ENCODE measurements at places on chromosomes 12 and 14.

DNA sequence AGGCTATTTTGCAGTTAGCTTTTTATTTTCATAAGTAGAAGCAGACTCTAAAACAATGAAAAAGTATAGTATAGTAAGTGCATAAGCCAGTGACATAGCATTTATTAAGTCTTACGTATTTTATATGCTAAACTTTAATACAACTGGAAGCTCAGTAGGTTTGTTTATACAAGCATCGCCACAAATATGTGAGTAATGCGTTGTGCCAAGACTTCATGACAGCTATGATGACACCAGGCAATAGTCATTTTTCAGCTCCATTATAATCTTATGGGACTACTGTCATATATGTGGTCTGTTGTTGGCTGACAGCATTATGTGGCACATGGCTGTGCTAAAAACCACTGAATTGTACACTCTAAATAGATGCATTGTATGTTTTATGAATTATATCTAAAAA is 40.3 kb downstream of the SLC38A2 start:
- DNase-seq, result no peak

DNA sequence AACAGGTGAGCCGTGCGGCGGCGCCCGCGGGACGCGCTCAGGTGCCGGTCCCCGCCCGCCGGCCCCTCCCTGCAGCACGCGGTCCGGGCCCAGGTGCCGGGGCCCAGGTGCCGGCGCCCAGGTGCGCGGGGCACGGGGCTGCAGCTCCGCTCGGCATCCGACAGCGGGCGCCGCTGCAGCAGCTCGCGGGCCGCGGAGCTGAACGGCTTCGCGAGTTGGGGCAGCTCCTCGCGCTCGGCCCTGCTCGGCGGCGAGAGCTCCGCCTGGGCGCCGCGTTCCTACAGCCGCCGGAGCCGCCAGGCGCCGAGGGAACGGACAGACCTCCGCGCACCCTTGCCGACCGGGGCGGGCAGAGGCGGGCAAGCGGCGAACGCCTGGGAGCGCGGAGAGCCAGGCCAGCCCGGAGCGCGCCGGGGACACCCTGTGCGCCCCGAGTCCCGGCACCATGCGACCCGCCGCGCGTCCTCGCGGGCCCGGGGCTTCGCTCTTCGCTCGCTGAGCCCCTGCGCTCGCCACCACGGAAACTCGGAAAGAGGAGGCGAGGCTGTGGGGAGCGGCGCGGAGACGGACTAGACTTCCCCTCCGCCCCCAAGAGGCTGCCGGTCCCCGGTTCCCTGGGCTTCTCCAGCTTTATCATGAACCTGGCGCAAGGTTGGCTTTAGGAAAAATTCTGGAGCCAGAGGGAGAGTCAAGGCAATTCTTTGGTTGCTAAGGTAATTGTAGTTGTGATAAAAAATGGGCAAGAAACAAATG is at the start of gene RGS6:
RGS6 (plus strand) TSS at position 201 of the 753 bp plus-strand sequence.
- no peak for DNase-seq

- DNase-seq, result no peak
Measured at GRCh38 chr12:64269161-64269560, 47.1 kb upstream of the KICS2 start.

GRCh38 chr14:105541218-105541875 is 15.0 kb downstream of the TMEM121 start:
- no peak for DNase-seq

DNA sequence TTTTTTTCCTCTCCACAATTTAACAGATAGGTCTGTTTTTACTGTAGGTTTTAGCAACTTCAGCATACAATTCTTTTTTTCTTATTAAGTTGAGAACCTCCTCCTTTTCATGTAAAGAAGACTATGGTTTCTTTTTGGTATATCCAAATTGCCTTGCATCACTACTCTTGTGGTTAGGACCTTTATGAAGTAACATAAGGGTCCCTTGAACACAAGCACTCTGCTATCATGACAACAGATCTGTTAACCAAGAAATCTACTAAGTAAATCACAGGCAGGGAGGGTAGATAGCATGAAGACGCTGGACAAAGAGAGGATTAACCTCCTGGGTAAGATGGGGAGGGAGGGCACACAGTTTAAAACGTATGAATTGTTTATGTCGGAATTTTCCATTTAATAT is 380.6 kb downstream of the CCDC91 start:
- DNase-seq, result no peak

DNA sequence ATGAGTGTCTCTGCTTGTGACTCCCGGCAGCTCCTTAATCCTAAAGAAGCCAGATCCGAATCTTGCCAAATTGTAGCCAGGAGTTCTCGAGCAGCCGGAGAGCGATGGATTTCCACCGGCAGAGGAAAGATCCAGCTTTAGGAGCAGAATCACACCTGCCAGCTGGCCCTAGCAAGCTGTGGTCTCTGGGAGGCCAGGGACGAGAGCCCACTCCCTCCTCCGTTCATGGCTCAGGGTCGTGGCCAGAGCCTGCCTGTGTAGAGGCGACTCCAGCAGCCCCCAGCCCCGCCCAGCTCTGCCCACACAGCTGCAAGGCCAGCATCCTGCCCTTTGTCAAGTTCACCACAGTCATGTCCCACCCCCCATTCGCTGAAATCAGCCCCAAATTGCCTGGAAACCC is 121.0 kb downstream of the SCARB1 start:
- DNase-seq, result no peak
